Esophagus muscularis mucosa (tissue), 4 donors: ENCODE measurements at places on chromosomes 3 and 15.
A peak's percentile ranks its signal among the peaks of the same experiment; 100 is the strongest.

DNA sequence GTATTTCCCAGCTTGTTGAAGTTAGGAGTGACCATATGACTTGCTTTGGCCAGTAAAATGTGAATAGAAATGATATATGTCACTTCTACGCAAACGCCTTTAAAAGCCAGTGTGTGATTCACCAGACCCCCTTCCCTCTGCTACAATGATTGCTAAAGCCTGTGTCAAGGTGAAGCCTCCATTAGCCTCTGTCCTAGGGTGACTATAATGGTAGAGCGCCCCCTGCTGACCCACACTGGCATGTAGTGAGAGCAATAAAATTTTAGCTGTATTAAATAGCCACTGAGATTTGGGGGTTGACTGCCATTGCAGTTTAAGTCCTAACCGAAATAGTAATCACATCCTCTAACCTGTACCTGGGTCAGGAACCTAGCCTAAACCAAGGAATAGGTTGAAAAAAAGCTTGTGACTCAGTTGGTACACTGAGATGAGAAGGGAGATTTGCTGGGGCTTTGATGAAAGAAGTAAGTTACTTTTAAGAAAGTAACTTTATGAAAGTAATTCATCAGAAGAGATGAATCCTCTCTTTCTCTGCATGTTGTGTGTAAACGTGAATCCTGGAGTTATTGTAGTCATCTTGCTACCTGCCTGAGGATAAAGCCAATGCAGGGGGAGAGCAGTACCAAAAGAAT is 52.6 kb downstream of the GTF2E1 start:
- no peak overlapping the region for H3K4me3 ChIP-seq
- no peak overlapping the region for H3K27ac ChIP-seq
- H3K27me3 ChIP-seq, result no peaks in the 10 kb centered on the region
- H3K36me3 ChIP-seq, result no peaks in the 10 kb centered on the region
- H3K4me1 ChIP-seq, result no peaks in the 10 kb centered on the region

GRCh38 chr3:45659661-45660566 is 29.3 kb upstream of the SACM1L start:
- H3K4me3 ChIP-seq, result no peak overlapping the region
- DNase-seq, result no peak
- peaks cover 44% of the 10 kb centered on the region for H3K4me1 ChIP-seq
- no peaks in the 10 kb centered on the region for H3K36me3 ChIP-seq
- H3K27ac ChIP-seq, result peak overlapping the region; percentile 28
- no peaks in the 10 kb centered on the region for H3K27me3 ChIP-seq

DNA sequence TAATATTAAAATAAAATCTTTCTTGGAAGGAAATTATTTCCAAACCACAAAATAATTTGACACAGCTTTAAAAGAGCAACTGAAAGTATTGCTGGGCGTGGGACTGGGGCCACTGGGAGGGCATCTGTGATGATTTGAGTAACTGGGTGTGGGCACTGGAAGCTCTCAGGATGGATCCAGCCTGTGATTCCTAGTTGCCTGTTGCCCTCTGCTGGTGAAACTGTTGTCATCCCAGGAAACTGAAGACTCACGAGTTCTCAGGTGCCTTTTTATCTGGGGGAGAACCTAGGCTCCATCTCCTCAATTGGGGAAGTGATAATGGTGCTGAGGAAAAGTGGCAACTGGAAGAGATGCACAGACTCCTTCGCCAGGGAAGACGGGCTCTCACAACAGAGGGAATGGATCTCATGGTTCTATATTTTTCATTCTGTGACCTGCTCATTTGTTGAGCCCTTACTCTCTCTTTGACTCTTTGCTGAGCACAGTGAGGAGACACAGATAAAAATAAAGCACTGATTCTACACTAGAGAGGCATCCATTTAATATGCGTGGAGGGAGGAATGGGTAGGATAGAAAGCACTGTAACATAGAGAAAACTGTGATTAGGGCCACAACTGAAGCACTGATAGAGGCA is 61.6 kb downstream of the TPRG1 start:
- H3K27ac ChIP-seq, result no peak overlapping the region
- no peak overlapping the region for H3K4me3 ChIP-seq
- DNase-seq, result no peak
- H3K27me3 ChIP-seq, result no peaks in the 10 kb centered on the region
- no peaks in the 10 kb centered on the region for H3K36me3 ChIP-seq
- H3K4me1 ChIP-seq, result no peaks in the 10 kb centered on the region

GRCh38 chr15:40449275-40449674 is 8.5 kb downstream of the BAHD1 start:
- H3K4me3 ChIP-seq, result no peak overlapping the region
- H3K27ac ChIP-seq, result no peak overlapping the region
- no peaks in the 10 kb centered on the region for H3K27me3 ChIP-seq
- H3K36me3 ChIP-seq, result no peaks in the 10 kb centered on the region
- H3K4me1 ChIP-seq, result peaks cover 41% of the 10 kb centered on the region
- no peak for DNase-seq

GRCh38 chr3:73409138-73409763 is 215.5 kb downstream of the PDZRN3 start:
- H3K36me3 ChIP-seq, result no peaks in the 10 kb centered on the region
- DNase-seq, result no peak
- H3K4me1 ChIP-seq, result peaks cover 92% of the 10 kb centered on the region
- H3K4me3 ChIP-seq, result no peak overlapping the region
- H3K27ac ChIP-seq, result peak overlapping the region; percentile 7

DNA sequence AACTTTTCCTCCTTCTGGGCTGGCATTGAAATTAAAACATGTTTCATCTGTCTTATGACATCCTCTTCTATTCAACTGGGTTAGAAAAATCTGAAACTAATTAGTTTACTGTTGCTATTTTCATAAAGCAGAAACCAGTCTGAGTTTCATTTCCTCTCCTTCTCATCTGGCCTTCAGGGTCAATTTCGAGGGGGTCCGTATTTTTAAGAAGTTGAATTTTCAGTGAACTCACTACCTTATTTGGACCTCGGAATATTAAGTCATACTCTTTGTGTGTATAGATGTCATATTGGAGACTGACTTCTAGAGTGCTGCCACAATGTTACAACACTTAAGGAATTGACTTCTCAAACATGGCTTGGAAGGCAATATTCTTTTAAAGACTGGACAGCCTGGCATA is 485.9 kb downstream of the SQOR start:
- no peak overlapping the region for H3K27ac ChIP-seq
- no peak for DNase-seq
- no peaks in the 10 kb centered on the region for H3K27me3 ChIP-seq
- H3K36me3 ChIP-seq, result no peaks in the 10 kb centered on the region

GRCh38 chr3:21294768-21295167 is 456.2 kb downstream of the ZNF385D start:
- H3K4me1 ChIP-seq, result peaks cover 3% of the 10 kb centered on the region
- no peaks in the 10 kb centered on the region for H3K27me3 ChIP-seq
- no peak overlapping the region for H3K27ac ChIP-seq
- H3K36me3 ChIP-seq, result no peaks in the 10 kb centered on the region
- H3K4me3 ChIP-seq, result no peak overlapping the region

GRCh38 chr3:148903022-148903442 is 37.9 kb downstream of the CPA3 start:
- no peak for DNase-seq
- no peak overlapping the region for H3K27ac ChIP-seq
- no peaks in the 10 kb centered on the region for H3K27me3 ChIP-seq

GRCh38 chr3:186216900-186217819 is 108.3 kb upstream of the ETV5 start:
- peaks cover 11% of the 10 kb centered on the region for H3K4me1 ChIP-seq
- no peak overlapping the region for H3K27ac ChIP-seq
- H3K36me3 ChIP-seq, result peaks cover 7% of the 10 kb centered on the region
- no peaks in the 10 kb centered on the region for H3K27me3 ChIP-seq

GRCh38 chr3:59751606-59752005 is 701.8 kb upstream of the CFAP20DC start:
- H3K4me3 ChIP-seq, result no peak overlapping the region
- H3K27me3 ChIP-seq, result no peaks in the 10 kb centered on the region
- H3K27ac ChIP-seq, result no peak overlapping the region
- DNase-seq, result no peak
- no peaks in the 10 kb centered on the region for H3K4me1 ChIP-seq

DNA sequence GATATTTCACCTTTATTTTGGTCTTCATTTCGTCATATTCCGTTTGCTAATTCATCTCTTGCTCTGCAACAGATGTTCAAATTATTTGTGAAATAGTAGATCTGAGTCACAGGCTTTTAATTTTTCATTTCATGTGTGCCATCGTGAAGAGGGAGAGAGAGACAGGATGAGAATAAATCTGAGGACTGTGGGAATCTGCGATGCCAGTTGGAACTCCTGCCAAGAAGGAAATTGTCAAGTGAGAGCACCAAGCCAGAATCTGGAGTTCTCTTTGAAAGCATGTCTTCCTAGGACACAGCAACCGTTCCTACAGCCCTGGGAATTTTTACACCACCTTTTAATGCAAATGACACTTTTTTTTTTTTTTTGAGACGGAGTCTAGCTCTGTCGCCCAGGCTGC is 48.8 kb downstream of the NSMCE3 start:
- DNase-seq, result no peak
- no peaks in the 10 kb centered on the region for H3K4me1 ChIP-seq
- H3K27me3 ChIP-seq, result peaks cover 13% of the 10 kb centered on the region

- H3K36me3 ChIP-seq, result no peaks in the 10 kb centered on the region
- no peak for DNase-seq
- no peak overlapping the region for H3K4me3 ChIP-seq
Measured at GRCh38 chr3:23931597-23931996, 13.5 kb upstream of the NR1D2 start.

- peak overlapping the region; percentile 71 for H3K27ac ChIP-seq
- no peak overlapping the region for H3K4me3 ChIP-seq
- DNase-seq, result no peak
- H3K4me1 ChIP-seq, result peaks cover 39% of the 10 kb centered on the region
- no peaks in the 10 kb centered on the region for H3K27me3 ChIP-seq
Measured at GRCh38 chr15:70165716-70166284, 68.1 kb upstream of the TLE3 start.

GRCh38 chr15:81723701-81724100 is 322.1 kb downstream of the MEX3B start:
- no peak for DNase-seq
- H3K4me1 ChIP-seq, result peaks cover 40% of the 10 kb centered on the region
- H3K27me3 ChIP-seq, result no peaks in the 10 kb centered on the region
- H3K4me3 ChIP-seq, result no peak overlapping the region
- no peak overlapping the region for H3K27ac ChIP-seq
